SIG-M5 (cell line): ENCODE measurements at places on chromosomes 1 and 21.
A peak's percentile ranks its signal among the peaks of the same experiment; 100 is the strongest.

DNA sequence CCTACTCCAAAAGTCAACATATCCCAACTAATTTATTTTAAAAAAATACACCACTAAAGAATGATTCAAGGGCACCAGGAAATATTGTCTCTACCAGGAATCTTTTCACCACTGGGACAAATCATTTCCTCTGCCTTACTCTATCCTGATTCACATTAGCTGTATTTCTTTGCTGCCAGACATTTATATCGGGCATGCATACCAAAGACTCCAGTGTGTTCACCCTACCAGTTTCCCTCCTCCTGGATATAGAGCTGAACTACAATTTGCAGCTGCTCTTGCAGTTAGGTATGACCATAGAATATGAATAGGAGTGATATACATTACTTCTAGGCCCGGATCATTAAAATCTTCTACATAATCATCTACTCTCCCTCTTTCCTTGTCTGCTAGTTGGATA, 7.6 kb downstream of the KCNJ6 start:
- DNase-seq = no peak

DNA sequence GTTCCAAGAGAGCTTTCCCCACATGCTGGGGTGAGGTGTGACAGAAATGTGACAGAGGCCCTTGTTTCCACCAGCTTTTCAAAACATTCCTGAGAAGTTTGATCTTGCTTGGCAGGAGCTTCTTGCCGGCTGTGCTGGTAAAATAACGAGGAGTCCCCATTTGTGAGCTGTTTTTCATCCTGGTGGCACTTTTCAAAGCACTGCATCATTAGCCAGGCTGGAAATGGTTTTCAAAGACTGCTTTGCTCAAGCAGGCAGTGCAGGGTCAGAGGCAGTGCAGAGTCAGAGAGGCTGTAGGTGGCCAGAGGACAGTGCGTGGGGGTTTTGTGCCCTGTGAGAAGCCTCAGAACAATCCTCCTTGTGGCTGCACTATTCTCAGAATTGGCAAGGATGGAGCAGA, 75.8 kb upstream of the KCNA3 start:
- no peak for DNase-seq

- DNase-seq = no peak
These were observed 20.7 kb upstream of the RPE65 start for GRCh38 chr1:68470388-68470970.

DNA sequence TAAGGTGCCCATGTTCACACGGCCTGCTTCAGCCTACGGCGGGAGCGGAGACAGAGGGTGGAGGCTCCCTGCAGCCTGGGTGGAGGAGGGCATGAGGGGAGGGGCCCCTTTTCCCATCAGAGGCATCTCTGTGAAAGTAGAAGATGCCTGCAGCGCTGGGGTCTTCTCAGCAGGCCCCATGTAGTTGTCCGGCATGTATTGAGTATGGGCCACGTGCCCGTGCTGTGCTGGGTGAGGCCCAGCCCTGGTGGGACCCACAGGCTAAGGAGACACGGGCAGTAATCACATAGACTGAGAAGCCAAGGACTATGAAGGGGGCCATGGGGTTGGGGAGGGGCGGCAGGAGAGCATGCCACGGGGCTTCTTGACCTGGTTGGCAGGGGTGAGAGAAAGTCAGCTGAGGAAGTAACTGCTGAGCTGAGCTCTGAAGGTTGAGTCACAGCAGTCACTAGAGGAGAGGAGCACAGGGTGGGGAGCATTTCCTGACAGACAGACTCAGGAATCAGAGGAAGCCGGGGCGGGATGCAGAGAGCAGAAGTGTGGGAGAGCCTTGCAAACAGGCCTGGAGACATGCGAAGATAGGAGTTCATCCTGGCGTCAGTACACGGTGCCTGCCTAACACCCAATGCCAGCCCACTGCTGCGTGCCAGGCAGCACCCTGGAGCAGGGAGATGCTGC, 21.6 kb downstream of the PSEN2 start:
- DNase-seq = no peak

GRCh38 chr1:234851450-234852438, 241.8 kb upstream of the IRF2BP2 start:
- peak; percentile 79 for DNase-seq

DNA sequence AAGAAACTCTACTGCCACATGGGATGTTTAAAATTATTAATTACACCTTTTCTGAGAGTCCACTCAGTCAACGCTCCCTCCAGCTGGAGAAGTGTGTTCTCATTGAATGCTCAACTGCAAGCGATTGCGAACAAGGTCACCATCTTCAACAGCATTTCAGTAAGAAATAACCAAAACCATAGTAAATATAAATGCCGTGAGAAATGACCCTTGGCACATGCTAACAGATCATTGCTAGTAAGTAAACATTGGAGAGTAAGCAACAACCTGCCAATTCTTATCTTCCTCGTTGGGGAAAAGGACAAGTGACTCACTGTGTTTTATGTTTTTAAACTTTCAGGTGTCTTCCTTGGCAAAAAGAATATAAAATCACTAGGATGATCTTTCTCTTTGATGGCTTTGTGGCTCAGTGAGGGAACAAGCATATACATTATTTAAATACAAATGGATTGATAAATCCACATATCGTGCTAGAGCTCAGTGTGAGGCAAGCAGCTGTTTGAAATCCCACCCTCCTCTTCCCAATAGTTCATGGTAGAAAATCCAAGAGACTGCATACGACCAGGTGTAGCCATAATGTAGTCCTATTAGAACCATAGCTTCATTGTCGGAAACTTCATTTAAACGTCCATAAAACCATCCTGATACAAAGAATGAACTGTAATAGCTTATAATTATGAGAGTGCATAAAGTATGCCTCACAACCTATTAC, 214.6 kb downstream of the GRIK1 start:
- no peak for DNase-seq

GRCh38 chr1:112575154-112575804, 43.7 kb downstream of the ST7L start:
- DNase-seq = no peak

GRCh38 chr21:45595574-45596295, 47.8 kb upstream of the PCBP3 start:
- DNase-seq = no peak

GRCh38 chr1:145885738-145886287, at the start of gene ANKRD35:
ANKRD35 (minus strand) TSS chr1:145885866; CDS start chr1:145885758, 108 bp downstream.
- DNase-seq = no peak

GRCh38 chr1:17423781-17424245, 15.7 kb downstream of the RCC2 start:
- no peak for DNase-seq

DNA sequence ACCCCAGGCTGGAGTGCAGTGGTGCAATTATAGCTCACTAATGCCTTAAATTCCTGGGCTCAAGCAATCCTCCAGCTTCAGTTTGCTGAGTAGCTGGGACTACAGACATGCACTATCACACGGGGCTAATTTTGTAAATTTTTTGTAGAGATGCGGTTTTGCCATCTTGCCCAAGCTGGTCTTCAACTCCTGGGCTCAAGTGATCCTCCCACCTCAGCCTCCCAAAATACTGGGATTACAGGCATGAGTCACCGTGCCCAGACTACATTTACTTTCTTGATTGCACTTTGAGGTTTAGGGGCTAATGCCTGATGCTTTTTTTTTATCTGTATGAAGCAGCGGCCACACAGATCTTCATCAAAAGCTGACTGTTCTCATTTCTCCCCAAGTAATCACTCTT, 124.6 kb downstream of the KIF26B start:
- DNase-seq = no peak

DNA sequence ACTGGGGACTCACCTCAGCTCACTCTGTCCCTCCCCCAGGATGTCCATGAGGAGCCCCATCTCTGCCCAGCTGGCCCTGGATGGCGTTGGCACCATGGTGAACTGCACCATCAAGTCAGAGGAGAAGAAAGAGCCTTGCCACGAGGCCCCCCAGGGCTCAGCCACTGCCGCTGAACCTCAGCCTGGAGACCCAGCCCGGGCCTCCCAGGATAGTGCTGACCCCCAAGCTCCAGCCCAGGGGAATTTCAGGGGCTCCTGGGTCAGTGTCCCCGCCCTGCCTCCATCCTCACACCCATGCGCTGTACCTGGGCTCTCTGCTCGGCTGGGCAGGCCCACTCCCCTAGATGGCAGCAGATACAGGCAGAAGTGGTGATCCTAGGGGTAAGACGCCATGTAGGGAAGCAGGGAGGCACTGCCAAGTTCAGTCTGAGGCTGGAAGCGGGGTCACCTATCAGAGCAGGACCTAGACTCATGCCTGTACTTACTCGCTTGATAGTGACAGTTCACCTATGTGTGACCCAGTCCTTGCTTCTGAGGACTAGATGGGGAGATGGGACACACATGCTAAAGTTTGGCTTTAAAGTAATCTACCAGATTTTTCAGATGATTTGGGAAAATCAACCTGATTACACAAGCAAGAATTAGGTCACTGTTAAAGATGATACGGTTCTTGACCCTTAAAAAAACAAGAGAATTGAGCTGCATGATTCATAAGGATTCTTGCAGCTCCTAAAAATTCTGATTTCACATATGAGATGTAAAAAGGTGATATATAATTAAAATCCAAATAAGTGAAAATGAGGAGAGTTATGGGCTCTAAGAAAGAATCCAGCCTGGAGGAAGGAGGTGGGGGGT, 38.7 kb downstream of the ETNK2 start:
- DNase-seq = no peak

DNA sequence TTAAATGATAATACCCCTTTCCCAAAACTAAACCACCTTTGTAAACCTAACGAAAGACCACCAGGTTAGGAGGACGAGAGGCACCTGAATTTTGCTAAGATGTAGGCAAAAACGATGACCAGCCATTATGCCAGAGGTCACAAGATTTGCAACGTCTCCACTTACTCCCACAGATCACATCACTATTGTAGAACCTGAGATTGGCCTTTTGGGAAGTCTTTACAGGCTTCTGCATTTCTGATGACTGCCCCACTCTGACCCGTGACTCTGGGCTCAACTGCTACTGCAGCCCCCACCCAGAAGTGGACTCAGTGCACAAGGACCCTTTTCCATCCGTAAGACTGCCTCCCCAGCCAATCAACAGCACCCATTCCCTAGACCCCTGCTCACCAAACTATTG, 36.4 kb upstream of the COL6A2 start:
- DNase-seq = no peak

GRCh38 chr1:12180315-12180714, 13.5 kb downstream of the TNFRSF1B start:
- no peak for DNase-seq

GRCh38 chr1:232635778-232636356, 5.9 kb upstream of the SIPA1L2 start:
- DNase-seq = no peak

DNA sequence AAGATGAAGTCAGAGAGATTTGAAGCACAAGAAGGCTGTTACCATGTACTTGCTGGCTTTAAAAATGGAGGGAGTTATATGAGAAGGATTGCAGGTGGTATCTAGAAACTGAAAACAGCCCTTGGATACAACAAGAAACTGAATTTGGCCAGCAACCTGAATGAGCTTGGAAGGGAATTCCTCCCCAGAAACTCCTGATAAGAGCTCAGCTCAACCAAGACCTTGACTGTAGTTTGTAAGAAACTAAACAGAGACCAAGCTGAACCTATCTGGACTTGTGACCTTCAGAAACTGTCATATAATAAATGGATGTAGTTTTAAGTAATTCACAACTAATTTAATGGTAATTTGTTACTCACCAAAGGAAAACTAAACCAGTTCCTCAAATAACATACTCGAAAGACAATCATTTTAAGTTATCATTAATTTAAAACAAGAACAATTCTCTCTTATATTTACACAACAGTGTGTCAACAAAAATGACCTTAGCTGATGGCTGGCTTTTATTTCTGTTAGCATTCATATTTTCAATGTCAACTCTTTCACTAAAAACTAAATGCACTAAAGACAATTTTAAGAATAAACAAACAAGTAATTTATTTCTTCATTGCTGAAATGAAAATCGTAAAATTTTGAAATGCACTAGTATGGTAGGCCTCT, 1218.4 kb upstream of the TMPRSS15 start:
- DNase-seq = no peak

GRCh38 chr21:27110956-27111355, 144.1 kb upstream of the ADAMTS5 start:
- no peak for DNase-seq

DNA sequence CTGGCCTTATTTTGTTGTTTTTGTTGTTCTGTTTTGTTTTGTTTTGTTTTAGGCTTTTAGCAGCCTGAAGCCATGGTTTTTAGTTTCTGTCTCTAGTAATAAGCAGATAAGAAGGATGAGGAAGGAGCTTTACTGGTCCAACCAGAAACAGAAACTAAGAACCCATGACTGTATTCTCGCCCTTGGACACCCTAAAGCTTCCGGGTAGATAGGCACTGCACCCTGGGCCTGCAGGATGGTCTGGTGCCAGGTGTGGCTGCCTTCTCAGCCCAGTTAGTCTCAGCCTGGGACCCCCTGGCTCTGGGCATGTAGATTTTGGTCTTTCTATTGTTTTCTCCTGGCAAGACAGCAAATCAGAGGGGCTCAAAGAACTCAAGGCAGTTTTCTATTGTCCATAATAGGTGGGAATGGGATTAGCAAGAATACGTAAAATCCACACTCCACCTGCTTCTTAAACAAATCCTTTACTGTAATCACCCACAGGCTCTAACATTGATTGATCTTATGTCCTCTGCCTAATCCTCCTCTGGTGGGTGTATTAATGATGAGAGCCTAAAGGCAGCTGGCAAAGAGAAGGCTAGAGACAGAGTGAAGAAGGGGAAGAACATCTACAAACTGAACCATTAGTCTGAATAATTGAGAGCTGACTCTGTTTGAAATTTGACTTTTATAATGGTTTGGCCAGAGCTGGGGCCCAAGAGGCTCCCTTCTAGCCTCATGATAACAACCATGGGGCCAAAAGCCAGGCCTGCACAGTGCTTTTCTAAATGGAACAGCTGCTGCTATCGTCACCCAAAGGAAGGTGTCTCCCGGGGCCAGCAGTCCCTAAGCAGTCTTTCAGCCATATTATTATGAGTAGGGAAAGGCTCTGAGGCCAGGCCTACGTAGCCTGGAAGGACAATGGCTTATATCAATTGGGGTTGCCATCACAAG, 106.8 kb upstream of the ATP1A1 start:
- DNase-seq = no peak

DNA sequence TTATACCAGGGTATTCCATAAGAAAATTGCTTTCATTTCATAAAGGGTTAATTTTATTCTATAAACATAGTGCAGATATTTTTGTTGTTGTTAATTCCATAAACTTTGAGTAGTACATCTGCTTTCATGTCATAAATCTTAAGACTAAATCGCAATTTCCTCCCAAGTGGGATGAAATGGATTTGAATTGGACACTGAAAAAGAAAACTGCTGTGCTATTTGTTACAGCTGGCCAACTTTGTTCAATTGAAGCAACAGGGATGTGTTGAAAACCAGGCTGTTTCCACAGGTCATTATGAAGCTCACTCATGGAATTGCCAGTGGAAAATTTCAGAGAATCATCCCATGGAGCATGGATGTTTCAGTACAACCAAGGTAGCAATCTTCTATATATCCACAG, 252.5 kb upstream of the RGS18 start:
- no peak for DNase-seq

DNA sequence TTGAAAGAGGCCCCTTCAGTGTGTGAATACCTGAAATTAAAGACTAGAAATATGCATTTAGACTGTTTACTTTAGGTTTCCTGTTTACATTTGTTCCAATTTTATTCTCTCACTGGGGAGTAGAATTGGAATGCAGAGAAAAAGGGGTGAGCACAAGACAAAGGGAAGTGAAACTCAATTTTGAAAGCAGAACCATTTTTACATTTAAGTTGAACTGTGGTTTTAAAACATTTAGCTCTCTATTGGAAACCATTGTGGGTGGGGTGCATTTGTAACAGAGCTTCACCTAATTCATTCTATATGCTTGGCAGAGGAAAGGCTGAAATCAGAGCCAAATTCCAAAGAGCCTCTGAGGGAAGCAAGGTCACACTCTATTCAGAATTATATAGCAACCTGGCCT, 235.3 kb upstream of the C1orf105 start:
- peak; percentile 23 for DNase-seq

GRCh38 chr1:20359451-20360330, 69.0 kb downstream of the VWA5B1 start:
- no peak for DNase-seq
